ENCODE measurements at places on chromosomes 12 and 14.

DNA sequence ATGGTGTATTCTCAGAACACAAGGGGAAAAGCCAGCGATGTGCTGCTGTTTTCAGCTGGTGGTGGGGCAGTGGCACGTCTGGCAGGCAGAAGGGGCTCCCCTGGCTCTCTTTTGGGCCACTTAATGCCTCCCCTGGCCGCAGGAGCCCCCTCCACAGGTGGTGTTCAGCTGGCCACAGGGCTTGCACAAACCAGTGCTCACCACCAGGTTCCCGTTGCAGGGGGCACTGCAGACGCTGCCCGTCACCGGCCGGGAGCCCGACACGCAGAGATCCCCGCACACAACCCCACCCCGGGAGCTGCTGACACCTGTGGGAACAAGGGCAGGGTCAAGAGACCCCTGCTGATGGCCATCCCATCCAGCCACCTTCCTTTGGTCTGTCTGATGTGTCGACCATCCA, 6.7 kb downstream of the KRT83 start:
- no peak for DNase-seq

GRCh38 chr12:108386709-108387360, 47.7 kb upstream of the CMKLR1 start:
- no peak for DNase-seq

DNA sequence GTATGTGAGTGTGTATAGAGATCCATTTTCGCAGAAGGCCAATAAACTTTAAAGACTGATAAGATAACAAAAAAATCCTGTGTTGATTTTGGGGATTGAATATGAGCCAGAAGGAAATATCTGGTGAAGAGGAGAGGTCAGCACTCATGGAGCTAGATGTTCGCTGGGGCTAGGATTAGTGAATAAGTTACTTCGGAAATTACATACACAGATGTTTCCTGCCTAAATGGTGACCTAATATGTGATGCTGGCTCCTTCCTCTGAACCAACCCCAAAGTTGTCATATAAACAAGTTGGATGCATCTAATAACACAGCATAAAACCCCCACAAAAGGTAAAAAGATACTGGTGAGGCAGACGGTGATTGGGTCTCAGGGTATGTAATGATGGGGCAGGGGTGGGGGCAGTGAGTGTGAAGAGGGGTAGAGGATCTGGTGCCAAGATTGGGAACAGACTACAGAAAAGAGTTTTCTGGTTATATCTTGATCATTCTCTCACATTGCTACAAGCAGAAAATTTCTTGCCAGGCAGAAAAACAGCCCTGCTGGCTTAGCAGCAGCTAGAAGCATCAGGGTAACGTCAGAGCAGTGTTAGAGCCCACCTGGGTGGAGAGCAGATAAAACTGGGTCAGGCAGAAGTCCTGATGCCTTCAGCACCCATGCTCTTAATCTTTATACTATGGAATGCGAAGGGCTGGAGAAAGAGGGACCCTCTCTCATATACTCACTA, 140.4 kb upstream of the GZMB start:
- no peak for DNase-seq

- DNase-seq: no peak
Measured at GRCh38 chr14:24597403-24597802, 12.1 kb downstream of the GZMH start.

DNA sequence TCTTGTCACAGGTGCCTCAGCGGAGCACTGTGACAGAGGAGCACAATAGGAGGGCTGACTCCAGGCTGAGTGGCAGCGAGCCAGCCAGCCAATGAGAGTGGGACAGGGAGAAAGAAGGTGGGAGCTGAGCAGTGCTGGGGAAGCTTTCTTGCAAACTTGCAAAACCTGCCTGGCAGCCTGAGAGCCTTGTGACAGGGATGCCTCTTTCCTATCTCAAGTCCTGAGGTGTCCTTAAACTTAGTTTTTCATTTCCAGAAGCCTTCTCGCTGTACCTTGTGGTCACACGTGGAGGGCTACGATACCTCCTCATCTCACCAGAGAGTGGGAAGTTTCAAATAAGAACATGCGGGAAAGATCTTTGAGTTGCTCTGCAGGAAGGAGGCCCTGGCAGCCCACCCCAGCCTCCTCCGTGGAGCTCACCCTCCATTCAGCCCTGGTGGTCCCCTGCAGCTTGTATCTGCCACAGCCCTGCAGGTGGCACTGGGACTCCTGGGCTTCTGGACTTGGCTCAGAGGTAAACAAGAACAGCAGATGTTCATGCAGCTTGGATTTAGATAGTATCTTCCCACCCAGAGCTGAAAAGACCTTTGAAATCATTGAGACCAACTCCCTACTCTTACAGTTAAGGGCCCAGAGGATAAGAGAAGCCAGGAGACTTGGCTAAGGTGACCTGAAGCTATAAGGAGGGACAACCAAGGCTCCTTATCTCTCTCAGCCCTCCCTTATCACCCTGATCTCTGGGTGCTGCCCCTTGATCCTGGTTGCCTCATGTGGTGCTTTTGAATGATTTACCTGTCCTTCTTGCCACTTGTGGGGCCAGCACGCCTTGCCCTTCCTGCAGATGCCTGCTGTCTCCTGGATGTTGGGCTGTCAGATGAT, 153.5 kb upstream of the MAX start:
- DNase-seq: peak; percentile 70
